ENCODE measurements at places on chromosomes 1 and 21. TPM values are rescaled to one million over a fixed set of nuclear protein-coding genes. Genes with fewer than 3 reads are reported as not detected.

- H3K36me3 ChIP-seq, result peaks cover 7% of the 10 kb centered on the region
- no peaks in the 10 kb centered on the region for H3K27me3 ChIP-seq
- H3K27ac ChIP-seq, result no peak overlapping the region
- peaks cover 27% of the 10 kb centered on the region for H3K4me1 ChIP-seq
These were observed 4.9 kb downstream of the RRP1 start for GRCh38 chr21:43794311-43794710.

DNA sequence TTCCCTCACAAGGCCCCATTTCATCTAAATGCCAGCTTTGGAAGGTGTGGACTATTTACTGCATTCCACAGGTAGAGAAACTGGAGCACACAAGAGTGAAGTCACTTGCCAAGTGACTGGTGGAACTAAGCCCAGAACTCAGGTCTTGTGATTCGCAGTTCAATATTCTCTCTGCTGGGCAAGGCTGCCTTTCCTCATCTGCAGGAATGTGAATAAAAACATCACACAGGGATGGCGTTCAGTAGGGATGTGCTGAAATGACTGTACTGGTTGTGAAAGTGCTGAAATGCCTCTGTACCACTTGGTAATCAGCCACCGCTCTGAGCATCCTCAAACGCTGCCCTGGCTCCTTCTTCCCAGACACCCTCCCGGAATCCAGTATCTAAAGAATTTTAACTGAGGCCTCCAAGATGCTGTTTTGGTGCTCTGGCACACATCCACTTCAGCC, 145.6 kb downstream of the HIVEP3 start:
- no peaks in the 10 kb centered on the region for H3K36me3 ChIP-seq
- H3K27ac ChIP-seq, result no peak overlapping the region
- DNase-seq, result no peak
- H3K4me3 ChIP-seq, result no peak overlapping the region
- peaks cover 14% of the 10 kb centered on the region for H3K4me1 ChIP-seq

GRCh38 chr1:26957306-26957705, 3.0 kb downstream of the KDF1 start:
- H3K27ac ChIP-seq, result no peak overlapping the region
- H3K4me3 ChIP-seq, result no peak overlapping the region
- peaks cover 27% of the 10 kb centered on the region for H3K27me3 ChIP-seq
- peaks cover 6% of the 10 kb centered on the region for H3K4me1 ChIP-seq

- H3K27me3 ChIP-seq, result peaks cover 14% of the 10 kb centered on the region
- no peak overlapping the region for H3K4me3 ChIP-seq
- H3K4me1 ChIP-seq, result peaks cover 14% of the 10 kb centered on the region
- no peaks in the 10 kb centered on the region for H3K36me3 ChIP-seq
- DNase-seq, result no peak
- H3K27ac ChIP-seq, result no peak overlapping the region
These were observed 6.8 kb upstream of the SLAMF9 start for GRCh38 chr1:159960721-159961381.

DNA sequence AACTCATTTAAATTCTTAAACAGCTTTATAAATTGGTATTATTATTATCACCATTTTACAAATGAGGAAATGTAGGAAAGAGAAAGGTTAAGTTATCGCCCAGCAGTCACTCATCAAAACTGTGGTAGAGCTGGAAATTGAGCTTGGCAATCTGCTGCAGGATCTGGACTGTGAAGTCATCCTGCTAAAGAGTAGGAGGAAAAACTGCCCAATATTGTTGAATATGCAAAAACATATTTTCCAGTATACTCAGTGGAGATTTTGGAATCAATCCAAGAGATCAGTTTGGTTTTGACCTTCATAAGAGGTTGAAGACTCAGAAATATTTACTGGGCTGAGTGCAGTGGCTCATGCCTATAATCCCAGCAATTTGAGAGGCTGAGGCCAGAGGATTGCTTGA, 16.9 kb upstream of the RC3H1 start:
- no peaks in the 10 kb centered on the region for H3K4me1 ChIP-seq
- H3K36me3 ChIP-seq, result no peaks in the 10 kb centered on the region
- no peak overlapping the region for H3K27ac ChIP-seq
- no peaks in the 10 kb centered on the region for H3K27me3 ChIP-seq

DNA sequence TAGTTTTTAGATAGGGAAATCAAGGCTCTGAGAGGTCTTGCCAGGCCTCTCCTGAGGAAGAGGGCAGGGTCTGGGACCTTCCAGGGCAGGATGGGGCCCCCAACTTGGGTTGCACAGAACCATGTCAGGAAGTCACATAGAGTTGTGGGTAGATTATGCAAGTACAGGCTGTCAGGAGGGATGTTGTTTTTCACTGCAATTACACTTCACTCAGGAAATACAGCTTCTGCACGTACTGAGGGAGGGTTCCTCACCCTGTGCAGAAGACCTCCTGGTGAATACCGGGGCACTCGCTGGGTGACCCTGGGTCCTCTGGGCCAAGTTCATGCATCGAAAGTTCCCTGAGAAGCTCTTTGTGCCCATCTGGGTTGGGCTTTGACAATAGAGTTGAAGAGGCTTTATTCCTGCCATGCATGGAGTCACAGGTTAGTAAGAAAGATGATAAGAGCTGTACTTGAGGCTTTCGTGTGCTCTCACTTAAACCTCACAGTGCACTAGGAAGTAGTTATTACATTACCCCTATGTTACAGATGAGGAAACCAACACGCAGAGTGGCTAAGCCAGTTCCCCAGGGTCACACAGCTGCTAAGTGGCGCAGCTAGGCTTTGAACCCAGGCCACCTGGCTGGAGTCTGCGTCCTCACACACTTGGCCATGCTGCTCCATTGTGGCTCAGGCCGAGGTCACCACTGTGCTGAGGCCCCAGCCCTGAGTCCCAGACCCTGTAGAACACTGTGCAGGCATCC, 16.2 kb upstream of the TNFRSF1B start:
- H3K4me1 ChIP-seq, result peaks cover 89% of the 10 kb centered on the region
- peak overlapping the region; percentile 61 for H3K4me3 ChIP-seq
- H3K27ac ChIP-seq, result peak overlapping the region; percentile 93
- no peak for DNase-seq
- peaks cover 11% of the 10 kb centered on the region for H3K36me3 ChIP-seq

- H3K4me1 ChIP-seq, result peaks cover 13% of the 10 kb centered on the region
- no peak overlapping the region for H3K4me3 ChIP-seq
- no peaks in the 10 kb centered on the region for H3K36me3 ChIP-seq
- peaks cover 75% of the 10 kb centered on the region for H3K27me3 ChIP-seq
- no peak for DNase-seq
These were observed 24.7 kb upstream of the DMBX1 start for GRCh38 chr1:46464915-46465314.

- no peak for DNase-seq
- H3K4me3 ChIP-seq, result no peak overlapping the region
- peaks cover 18% of the 10 kb centered on the region for H3K4me1 ChIP-seq
- H3K36me3 ChIP-seq, result no peaks in the 10 kb centered on the region
- H3K27me3 ChIP-seq, result no peaks in the 10 kb centered on the region
- H3K27ac ChIP-seq, result no peak overlapping the region
These were observed 7.6 kb upstream of the C1orf174 start for GRCh38 chr1:3907621-3908165.

DNA sequence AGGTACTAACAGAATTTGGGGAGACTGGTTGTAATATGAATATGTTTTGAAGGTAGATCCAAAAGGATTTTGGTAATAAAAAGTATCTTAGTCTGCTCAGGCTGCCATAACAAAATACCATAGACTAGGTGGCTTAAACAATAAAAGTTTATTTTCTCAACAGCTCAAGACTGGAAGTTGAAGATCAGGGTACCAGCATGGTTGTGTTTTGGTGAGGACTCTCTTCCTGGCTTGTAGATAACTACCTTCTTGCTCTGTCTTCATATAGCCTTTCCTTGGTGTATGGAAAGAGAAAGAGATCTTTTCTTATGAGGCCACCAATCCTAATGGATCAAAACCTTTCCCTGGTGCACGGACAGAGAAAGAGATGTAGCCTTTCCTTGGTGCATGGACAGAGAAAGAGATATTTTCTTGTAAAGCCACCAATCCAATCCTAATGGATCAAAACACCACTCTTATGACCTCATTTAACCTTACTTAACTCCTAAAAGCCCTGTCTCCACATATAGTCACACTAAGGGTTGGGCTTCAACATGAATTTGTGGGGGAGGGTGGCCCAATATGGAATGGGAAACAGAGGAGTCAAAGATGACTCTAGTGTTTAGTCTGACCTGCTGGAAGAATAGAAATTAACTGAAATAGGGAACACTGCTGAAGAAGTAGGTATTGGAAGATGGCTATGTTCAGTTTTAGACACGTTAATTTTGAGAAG, 5.4 kb upstream of the TSNAX start:
- no peak overlapping the region for H3K4me3 ChIP-seq
- H3K36me3 ChIP-seq, result no peaks in the 10 kb centered on the region
- H3K27ac ChIP-seq, result no peak overlapping the region
- DNase-seq, result no peak

LRRC53 gene
- not detected for total RNA-seq

MEGF6 gene
- total RNA-seq, result 4.9 TPM

ADAMTS4 gene
- total RNA-seq, result 4.0 TPM

INSRR gene
- 0.17 TPM for total RNA-seq

SLC25A34 gene
- 3.0 TPM for total RNA-seq

All from activated T-cell treated with anti-CD3 and anti-CD28 coated beads, Interleukin-2, amount 50 U/mL, for 72 hours (primary cell).